ENCODE measurements at places on chromosomes 7 and 10. TPM values are rescaled to one million over a fixed set of nuclear protein-coding genes. Genes with fewer than 3 reads are reported as not detected.

- no peak for DNase-seq
- no peak within 1 kb of the TSS for H3K27ac ChIP-seq
- H3K27me3 ChIP-seq = peaks cover 15% of the 10 kb centered on the region
- peak within 1 kb of the TSS; percentile 64 for H3K4me3 ChIP-seq
- peaks cover 11% of the 10 kb centered on the region for H3K4me1 ChIP-seq
These were observed at the start of gene PALD1 for GRCh38 chr10:70478191-70479164. Gene PALD1 (plus strand): TSS chr10:70478767. CDS start chr10:70525952, 47,185 bp downstream.

DNA sequence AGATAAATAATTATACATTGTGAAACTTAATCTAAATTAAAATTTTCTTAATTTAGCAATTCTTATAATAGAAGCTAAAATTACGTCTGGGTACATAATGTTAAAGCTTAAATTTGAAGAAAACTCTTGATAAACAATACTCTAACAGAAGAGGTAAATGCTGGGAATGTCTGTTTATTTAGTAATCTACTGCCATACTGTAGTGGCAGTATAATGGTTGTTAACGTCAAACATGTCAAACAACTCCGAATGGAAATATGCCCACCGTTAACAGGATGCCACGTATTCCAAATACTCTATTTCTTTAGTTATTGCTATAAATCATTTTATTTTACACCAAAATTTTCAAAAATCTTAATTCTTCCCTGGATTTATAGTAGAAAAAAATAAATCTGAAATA is 40.0 kb upstream of the PTPN12 start:
- H3K4me1 ChIP-seq = peaks cover 8% of the 10 kb centered on the region
- H3K27ac ChIP-seq = no peak overlapping the region
- no peaks in the 10 kb centered on the region for H3K27me3 ChIP-seq

GRCh38 chr7:151630851-151631569 is 111.3 kb upstream of the RHEB start:
- H3K36me3 ChIP-seq = peaks cover 5% of the 10 kb centered on the region
- H3K27ac ChIP-seq = peak overlapping the region; percentile 83
- H3K27me3 ChIP-seq = no peaks in the 10 kb centered on the region
- no peak for DNase-seq
- H3K4me3 ChIP-seq = peak overlapping the region; percentile 85

GRCh38 chr10:130928306-130928705 is 383.2 kb downstream of the TCERG1L start:
- no peak for DNase-seq
- H3K4me3 ChIP-seq = no peak overlapping the region
- no peaks in the 10 kb centered on the region for H3K27me3 ChIP-seq
- no peak overlapping the region for H3K27ac ChIP-seq

- H3K36me3 ChIP-seq = no peaks in the 10 kb centered on the region
- no peaks in the 10 kb centered on the region for H3K27me3 ChIP-seq
- H3K4me1 ChIP-seq = peaks cover 38% of the 10 kb centered on the region
- no peak overlapping the region for H3K4me3 ChIP-seq
- no peak for DNase-seq
These were observed 6.0 kb upstream of the REEP3 start for GRCh38 chr10:63515002-63515763.

- H3K4me1 ChIP-seq = peaks cover 26% of the 10 kb centered on the region
- no peak overlapping the region for H3K27ac ChIP-seq
- DNase-seq = no peak
- no peak overlapping the region for H3K4me3 ChIP-seq
- H3K27me3 ChIP-seq = no peaks in the 10 kb centered on the region
These were observed 173.9 kb downstream of the NEURL1 start for GRCh38 chr10:103667356-103667755.

- no peak overlapping the region for H3K27ac ChIP-seq
- DNase-seq = no peak
- no peak overlapping the region for H3K4me3 ChIP-seq
- no peaks in the 10 kb centered on the region for H3K4me1 ChIP-seq
- no peaks in the 10 kb centered on the region for H3K27me3 ChIP-seq
These were observed 47.9 kb downstream of the EXOC4 start for GRCh38 chr7:133300811-133301210.

DNA sequence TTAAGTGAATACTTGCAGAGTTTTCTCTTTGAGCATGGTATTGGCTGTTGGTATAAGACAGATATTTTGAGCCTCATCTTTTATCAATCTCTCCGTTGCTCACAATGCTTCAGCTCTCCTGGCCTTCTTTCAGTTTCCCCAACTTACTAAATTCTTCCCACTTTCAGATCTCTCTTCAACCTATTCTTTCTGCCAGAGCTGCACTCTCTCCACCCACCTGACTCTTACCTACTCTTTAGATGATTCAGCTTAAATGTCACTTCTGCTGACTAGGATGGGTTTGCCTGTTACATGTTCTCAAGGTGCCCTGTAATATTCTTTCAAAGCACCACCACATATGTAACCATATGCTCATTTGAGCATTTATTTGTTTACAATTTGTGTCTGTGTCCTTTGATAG is 1.6 kb downstream of the EXOSC1 start:
- H3K36me3 ChIP-seq = peaks cover 19% of the 10 kb centered on the region
- H3K27ac ChIP-seq = peak overlapping the region; percentile 78
- no peak for DNase-seq

GRCh38 chr10:26499426-26499825 is 61.3 kb downstream of the APBB1IP start:
- H3K36me3 ChIP-seq = peaks cover 27% of the 10 kb centered on the region
- no peaks in the 10 kb centered on the region for H3K27me3 ChIP-seq
- H3K27ac ChIP-seq = peak overlapping the region; percentile 34
- no peak overlapping the region for H3K4me3 ChIP-seq

Gene ING3
- total RNA-seq = 32.2 TPM

Gene NYAP1
- not detected for total RNA-seq

Gene SFRP4
- total RNA-seq = not detected

Gene PTF1A
- total RNA-seq = not detected

Gene AMPH
- total RNA-seq = not detected

Gene PLCE1
- total RNA-seq = 0.06 TPM

All from natural killer cell treated with Interleukin-12 subunit alpha and Interleukin-12 subunit beta and Interleukin-15 and Interleukin-18, amount 100 ng/mL, for 72 hours (primary cell).